ENCODE measurements at places on chromosomes 6 and 20.

- DNase-seq = no peak
These were observed 161.9 kb downstream of the DHX35 start for GRCh38 chr20:39124064-39124463.

GRCh38 chr6:55239099-55239498 lies 64.8 kb downstream of the HCRTR2 start:
- peak; percentile 26 for DNase-seq

DNA sequence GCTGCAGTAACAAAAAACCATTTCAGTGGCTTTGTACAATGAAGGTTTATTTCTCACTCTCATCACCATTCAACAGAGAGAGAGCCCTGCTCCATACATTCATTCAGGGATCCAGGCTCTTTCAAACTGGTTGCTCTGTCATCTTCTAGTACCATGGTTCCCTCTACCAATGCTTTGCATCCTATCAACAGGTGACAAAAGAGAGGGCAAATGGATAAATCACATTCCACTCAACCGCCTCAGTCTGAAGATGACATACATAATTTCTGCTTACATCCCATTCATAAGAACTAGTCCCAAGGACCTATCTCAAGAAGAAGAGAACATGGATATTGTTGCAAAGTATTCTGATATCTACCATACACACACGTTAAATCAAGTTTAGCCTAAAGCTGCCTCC lies 51.6 kb downstream of the IYD start:
- DNase-seq = no peak

DNA sequence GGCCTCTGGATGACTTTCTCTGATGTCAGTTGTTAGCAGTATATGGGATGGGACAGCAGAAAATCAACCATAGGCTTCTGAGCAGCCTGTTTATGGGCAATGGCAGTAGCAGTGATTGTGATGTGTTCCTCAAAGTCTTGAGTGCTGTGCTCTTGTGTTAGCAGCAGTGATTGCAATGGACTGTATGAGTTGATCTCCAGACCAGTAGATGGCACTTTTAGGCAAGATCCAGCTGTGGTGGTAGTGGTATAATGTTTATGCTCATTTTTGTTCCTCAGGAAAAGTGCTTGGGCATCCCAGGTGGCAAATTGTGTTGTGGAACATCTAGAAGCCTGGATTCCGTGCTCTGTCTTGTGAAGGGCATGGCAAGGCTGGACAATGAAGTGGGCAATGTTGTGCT lies 181.6 kb upstream of the SYNCRIP start:
- DNase-seq = no peak

DNA sequence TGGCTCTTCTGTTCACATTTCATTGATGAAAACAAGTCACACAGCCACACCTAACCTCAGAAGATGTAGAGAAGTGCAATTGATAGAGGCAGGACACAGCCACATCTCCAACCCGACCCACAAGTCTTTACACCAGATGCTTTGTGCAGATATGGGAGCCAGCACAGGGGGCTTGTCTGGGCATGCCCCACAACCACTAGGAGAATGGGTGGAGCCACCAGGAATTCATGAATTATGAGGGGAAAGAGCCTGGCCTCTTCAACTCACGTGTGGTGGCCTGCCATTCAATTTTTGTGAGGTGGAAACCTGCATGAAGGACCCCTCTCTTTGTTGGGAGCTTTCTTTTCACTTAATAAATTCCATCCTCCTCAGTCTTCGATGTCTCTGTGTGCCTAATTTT lies 79.1 kb downstream of the OGFRL1 start:
- no peak for DNase-seq

DNA sequence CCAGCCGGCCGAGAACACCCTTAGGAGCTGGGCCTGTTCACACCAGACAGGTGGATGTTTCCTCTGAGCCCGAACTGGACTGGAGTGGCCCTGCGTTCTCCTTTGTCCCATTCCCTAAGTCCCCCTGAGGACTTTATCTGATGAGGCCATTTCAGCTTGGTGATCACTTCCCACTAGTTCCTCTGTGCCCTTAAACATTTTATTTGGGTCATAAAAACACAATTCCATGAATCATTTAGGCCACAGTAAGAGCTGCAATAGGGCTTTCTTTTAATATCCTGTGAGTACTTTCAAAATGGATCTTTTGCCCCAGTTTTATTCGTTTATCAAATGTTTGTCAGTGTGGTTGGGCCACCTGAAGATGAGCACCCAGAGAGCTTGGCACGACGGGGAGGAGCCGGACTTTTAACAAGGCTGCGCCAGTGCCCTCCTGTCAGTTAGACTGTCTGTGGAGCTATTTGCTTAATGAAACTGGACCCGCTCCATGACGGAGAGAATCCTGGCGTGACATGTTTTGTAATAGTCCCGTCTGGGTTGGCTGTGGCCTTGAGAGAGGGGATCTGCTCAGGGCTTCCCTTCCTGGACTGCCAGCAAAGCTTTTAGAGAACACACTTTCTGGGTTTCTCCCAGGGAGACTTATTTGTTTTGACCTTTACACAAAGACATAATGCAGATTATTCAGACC lies 53.5 kb downstream of the ZDHHC14 start:
- DNase-seq = peak; percentile 71

DNA sequence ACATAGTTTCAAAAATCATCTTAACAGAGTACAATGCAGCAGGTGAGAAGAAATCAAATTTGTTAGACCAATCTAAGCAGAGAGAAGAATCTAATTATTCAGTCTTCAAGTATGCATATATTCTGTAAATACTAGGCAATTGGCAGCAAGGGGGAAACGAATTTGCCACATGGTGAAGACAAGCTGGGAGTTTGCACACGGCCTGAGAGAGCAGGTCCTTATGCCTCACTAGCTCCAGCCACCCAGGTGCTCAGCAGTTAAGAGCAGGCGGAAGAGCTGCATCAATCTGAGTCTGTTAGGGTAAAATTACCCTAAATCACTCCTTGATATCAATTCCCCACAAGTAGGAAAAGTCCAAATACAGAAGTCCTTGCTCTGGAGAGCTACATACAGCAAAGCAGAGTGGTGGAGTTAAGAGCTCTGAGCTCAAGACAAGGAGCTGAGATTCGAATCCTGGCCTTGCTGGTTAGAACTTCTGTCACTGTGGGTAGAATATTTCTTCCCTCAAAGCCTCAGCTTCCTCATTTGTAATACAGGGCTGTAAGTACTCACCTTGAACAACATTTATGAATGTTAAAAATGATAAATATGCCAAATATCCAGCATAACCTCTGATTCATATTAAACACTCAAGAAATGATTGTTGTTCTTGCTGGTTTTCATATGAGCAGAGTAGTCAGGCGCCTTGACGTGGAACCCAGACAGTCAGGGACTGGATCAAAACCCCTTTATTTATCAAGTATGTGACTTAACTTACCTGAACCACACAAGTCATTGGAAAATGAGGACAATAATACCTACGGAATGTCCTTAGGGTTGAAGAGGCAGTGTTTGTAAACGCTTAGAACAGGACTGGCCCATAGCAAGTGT lies 444.2 kb downstream of the CDH26 start:
- no peak for DNase-seq

- no peak for DNase-seq
These were observed 175.1 kb downstream of the PDE10A start for GRCh38 chr6:165487950-165488349.

DNA sequence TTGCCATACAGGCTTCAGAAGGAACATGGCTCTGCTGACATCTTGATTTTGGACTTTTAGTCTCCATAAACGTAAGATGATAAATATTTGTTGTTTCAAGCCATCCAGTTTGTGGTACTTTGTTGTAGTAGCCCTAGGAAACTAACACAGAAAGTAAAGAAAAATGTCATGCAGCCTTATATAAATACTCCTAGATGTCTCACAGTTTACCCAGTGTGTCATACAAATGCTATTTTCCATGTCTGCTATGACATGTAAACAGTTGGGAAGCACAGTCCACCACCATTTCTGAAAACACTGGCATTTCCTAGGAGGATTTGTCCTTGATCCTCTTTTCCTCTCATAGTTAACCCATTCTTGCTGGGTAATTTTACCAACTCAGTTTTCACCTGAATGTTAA lies 30.6 kb upstream of the ME1 start:
- no peak for DNase-seq

DNA sequence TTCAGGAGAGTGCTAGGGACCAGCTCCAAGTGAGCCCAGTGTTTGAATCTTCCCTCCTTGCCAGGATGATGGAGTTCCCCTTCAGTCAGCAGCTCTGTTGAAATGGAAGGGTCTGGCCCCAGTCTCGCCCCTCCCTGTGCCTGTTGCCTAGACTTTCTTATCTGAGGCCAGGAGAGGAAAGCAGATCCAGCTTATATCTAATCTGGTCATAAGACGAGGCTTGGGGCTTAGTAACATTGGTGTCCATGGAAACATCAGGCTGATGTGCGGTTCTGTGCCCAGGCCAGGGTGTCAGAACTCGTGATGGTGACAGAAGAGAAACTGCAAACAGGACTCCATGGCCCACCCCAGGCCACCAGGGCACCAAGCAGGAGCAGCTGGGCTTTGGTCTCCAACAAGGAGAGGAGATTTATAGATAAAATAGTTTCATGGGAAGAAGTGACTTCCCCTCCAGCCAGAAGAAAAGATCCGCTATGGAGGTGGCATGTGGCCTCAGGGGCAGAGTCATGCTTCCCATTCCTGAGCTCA lies 9.8 kb downstream of the MAS1L start:
- no peak for DNase-seq

DNA sequence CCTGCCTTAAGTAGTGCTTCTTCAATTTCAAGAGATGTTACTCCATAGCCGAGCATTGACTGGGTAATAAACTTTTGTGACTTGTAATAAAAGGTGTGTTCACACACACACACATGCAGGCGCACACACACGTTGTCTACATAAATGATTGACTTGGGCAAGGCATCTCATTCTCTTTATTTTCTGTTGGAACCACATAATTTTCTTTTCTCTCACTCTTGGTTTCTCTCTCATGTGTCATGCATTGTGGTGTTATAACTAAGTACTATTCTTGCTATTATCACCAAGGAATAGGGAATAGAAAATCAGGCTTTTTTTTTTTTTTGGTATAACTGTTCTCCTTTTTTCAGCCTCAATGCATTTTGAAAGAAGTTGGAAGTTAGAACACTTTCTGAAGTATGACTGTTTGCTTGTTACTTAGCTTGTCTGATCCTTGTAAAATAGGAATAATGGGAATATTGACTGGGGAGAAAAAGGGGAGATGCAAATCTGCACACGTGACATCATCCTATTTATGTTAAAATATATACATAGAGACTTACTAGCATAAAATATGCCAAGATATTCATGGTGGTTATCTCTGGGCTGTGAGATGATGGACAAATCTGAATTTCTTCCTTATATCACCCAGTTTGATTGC lies 26.1 kb upstream of the CD83 start:
- DNase-seq = no peak

DNA sequence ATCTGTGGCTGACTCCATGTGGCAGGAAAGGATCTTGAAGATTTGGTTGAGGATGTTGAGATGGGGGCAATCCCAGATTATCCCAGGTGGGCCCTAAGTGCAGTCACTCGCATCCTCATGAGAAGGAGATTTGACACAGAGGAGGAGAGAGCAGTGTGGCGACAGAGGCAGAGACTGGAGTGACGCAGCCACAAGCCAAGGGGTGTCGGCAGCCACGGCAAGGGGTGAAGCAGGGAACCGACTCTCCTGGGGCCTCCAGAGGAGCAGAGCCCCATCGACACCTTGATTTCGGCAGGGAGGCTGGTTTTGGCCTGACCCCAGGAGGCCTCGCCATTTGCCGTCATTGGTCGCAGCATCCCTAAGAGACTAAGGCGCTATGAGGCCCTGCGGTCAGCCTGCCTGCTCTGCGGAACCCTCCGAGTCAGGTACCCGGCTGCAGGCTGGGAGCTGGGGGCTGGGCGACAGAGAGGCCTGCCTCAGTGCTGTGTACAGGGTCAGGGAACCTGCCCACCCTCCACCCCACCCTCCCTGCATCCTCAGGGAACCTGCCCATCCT lies 12.5 kb downstream of the EEF1A2 start:
- no peak for DNase-seq

- DNase-seq = no peak
These were observed 141.1 kb upstream of the SGK1 start for GRCh38 chr6:134458857-134459657.

DNA sequence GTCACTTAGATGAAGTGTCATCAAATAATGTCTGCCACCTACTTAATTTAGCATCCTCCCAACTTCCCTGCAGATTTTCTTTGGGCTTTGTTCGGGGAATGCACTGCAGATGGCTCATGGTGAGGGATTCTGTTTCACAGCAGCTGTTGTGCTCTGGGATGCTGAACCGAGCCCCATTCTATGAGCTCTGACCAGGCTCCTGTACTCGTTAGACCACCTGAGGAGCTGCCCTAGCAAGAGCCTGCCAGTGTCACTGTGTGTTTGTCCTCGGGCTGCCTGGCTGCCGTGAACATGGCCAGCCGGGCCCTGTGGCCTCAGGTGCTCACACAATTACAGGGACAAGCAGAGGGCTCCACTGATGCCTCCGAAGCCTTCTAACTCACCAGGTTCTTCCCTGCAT lies 238.8 kb upstream of the ECI2 start:
- no peak for DNase-seq

- DNase-seq = no peak
These were observed 252.3 kb downstream of the LY86 start for GRCh38 chr6:6840831-6841291.

DNA sequence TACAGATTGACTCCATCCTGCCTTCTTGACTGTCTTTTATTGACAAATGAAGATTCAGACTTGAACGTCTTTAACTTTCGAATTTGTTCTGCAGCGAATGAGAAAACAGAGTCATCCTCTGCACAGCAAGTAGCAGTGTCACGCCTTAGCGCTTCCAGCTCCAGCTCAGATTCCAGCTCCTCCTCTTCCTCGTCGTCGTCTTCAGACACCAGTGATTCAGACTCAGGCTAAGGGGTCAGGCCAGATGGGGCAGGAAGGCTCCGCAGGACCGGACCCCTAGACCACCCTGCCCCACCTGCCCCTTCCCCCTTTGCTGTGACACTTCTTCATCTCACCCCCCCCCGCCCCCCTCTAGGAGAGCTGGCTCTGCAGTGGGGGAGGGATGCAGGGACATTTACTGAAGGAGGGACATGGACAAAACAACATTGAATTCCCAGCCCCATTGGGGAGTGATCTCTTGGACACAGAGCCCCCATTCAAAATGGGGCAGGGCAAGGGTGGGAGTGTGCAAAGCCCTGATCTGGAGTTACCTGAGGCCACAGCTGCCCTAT lies 12.2 kb downstream of the BRD2 start:
- DNase-seq = no peak

GRCh38 chr6:126967296-126968005 lies 151.0 kb upstream of the RSPO3 start:
- DNase-seq = no peak

DNA sequence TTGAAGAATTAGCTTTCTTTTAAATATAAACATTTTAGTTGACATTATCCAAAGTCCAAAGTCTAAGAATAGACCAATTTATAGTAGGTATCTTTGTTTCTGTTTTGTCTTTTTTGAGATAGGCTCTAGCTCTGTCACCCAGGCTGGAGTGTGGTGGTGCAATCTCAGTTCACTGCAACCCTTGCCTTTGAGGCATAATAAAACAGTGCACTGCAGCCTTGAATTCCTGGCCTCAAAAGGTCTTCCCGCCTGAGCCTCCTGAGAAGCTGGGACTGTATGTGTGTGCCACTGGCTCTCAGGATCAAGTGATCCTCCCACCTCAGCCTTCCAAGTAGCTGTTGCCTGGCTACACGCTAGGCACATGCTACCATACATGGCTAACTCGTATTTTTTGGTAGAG lies 135.4 kb downstream of the REV3L start:
- no peak for DNase-seq
